ENCODE measurements at places on chromosomes 13 and 19.
A peak's percentile ranks its signal among the peaks of the same experiment; 100 is the strongest.

- peak; percentile 32 for DNase-seq
Measured at GRCh38 chr13:39415008-39415802, 187.8 kb downstream of the LHFPL6 start.

GRCh38 chr19:13794398-13794756 lies 866 bp upstream of the ZSWIM4 start:
- peak; percentile 94 for DNase-seq

DNA sequence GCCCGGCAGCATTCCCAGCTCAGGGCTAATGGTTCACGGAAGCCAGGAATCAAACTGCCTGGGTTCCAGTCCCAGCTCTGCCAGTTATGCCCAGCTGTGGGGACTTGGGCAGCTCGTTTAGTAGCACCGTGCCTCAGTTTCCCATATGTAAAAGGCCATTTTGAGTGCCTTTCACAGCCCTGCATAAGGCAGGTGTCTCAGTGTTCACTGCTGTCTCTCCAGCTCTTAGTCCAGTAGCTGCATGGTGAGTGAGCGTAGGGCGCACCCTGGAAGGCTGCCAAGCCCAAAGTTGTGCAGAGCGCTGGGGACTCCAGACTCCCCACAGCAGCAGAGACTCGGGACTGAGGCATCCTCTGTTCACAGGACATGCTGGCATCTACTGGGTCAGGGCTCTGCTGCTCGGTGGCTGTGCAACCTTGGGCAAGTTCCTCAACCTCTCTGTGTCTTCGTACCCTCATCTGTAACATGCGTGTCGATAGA lies 5.5 kb downstream of the RPL28 start:
- DNase-seq = no peak

- no peak for DNase-seq
Measured at GRCh38 chr13:101965096-101965495, 436.8 kb downstream of the FGF14 start.

DNA sequence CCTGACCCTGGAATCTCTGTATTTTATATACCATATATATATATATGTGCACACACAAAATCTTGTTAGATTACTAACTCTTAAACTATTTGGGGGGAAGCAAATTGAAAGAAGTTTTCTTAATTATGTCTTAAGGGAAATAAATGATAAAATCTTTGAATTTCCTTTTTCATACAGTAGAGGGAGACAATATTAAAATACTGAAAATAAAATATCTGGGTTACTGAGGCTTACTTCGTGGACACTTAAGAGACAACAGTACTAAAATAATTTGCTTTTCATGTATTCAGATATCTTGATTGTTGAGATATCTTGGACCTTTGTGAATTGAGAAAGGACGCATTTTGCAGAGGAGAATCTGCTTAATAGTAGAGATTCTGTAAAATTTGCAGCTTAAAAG lies 17.0 kb downstream of the SUGT1 start:
- no peak for DNase-seq

DNA sequence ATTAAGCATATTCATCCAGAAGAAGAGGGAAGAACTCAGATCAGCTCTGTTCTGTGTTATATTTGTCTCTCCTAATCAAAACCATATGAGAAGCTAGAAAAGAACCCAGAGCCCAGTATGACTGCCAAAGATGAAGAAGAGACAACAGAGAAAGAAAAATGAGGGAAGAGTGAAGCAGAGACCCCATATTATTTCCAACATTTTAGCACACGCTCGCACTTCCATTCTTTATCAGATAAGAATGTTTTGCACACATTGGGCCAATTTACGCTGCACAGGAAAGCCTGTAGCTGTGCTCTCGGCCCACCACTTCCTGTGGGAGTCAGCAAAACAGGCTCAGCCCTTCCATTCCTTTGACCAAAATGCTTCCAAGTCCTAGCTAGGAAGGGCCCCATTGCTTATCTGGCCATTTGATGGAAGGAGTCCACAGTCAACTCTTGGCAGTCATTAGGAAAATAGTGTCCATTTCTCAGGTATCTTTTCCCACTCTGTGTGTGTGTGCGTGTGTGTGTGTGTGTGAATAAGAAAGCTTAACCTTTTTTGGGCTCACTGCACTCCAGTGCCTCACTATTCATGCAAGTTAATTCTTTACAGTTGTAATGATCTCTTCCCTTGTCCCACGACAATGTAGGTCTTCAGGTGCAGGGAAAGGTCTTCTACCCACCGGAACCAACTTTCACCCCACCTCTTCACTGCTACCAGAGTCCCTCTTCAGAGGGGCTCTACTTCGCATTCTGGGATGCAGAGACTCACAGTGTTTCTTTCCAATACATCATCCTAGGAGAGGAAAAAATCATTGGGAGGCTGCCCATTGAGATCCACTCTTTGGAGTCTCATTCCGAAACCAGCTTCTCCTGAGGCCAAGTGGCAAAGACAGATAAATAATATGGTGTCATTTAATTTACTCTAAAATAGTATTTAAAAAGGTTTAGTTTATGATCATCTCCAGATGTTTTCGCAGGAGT lies 237.5 kb downstream of the COG6 start:
- no peak for DNase-seq

DNA sequence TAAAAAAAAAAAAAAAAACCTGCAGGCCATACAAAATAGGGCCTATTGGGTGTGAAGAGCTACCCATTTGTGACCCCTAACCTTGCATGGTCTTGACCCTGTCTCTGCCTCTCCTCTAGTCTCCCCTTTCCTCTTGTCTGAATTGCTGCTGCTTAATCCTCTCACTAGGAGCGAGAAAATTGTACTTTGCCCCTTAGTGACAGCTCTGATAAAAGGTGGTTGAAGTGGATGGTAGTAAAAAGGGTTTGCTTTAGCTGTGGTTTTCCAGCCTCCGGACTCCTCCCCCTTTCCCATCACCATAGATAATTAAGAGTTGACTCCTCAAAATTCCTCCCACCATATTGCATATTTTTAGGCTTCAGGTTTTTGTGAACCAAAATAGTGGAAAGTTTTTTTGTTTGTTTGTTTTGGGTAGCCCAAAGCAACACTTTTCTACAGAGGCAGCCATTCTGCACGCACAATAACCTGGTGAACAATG lies 23.5 kb downstream of the ACTN4 start:
- DNase-seq = peak; percentile 58

DNA sequence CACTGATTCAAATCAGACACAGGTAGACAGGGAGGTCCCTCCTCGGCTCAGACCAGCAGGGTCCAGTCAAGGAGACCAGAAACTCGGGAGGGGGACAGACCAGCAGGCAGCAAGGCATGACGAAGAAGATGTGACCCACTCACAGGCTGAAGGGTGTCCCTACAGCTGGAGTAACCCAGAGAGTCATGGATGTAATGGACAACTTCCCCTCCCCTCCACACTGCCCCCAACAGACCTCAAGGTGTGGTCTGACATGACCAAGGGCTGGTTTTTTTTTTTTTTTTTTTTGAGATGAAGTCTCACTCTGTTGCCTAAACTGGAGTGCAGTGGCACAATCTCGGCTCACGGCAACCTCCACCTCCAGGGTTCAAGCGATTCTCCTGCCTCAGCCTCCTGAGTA lies 34.1 kb downstream of the PBX4 start:
- DNase-seq = no peak

- DNase-seq = no peak
Measured at GRCh38 chr19:1397838-1398237, 3.5 kb downstream of the GAMT start.

- no peak for DNase-seq
Measured at GRCh38 chr13:97077341-97077740, 83.1 kb upstream of the OXGR1 start.

- DNase-seq = no peak
Measured at GRCh38 chr13:80276371-80277289, 64.3 kb downstream of the SPRY2 start.

GRCh38 chr13:104577071-104577815 lies 1511.0 kb upstream of the SLC10A2 start:
- peak; percentile 11 for DNase-seq

DNA sequence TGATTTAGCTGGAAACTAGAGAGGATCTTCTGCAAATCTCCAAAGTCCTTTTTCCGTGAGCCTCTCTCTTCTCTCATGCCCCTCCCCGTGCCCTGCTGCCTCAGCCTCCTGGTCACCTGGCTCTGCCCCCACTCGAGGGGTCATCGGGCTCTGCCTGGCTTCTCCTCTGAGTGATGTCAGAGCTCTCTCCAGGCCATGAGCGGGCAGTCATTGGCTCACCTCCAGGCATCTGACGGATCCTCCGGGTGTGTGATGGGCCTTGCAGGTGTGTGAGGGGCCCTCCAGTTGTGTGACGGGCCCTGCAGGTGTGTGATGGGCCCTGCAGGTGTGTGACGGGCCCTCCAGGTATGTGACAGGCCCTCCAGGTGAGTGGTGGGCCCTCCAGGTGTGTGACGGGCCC lies 10.3 kb upstream of the GAS6 start:
- no peak for DNase-seq

DNA sequence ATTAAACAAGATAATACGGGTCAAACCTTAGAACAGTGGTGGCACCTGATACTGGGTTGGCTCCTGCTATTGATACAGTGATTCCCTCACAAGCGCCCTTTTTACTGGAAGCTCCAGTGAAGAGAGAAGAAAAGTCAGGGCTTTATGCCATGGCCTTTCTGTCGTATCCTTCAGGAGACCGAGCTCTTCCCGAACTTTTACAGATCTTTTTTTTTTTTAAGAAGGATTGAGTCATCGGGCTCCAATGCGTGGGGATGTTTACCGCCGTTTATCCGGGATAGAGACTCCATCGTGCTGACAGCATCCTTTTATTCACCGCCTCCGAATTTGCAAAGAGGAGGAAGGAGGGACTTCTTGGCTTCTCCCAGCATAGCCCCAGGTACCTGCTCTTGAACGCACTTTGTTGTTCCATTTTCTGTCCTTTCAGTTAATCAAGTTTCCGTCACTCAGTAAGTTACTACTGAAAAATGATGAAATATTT lies 574 bp downstream of the ZNF227 start:
- DNase-seq = peak; percentile 65

DNA sequence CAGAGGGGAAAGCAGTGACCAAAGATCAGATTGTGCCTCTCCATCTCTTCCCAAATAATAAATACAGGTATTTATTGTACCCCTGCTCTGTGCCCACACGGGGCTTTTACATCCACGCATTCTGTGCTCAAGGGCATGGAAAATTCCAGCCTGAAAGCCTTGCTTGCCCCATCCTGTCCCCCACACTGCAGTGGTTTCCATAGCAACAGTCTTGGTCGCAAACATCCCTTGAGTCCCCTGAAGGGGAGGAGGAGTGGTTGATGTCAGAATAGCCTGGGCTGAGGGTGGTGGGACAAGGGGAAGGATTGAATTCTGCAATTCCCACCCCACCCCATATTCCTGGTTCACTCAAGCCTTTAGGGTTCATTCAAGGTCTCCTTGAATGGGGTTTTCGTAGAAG lies 41.0 kb upstream of the USP29 start:
- DNase-seq = no peak

- DNase-seq = peak; percentile 56
Measured at GRCh38 chr13:42137856-42138537, 89.5 kb downstream of the DGKH start.

GRCh38 chr19:343941-344624 lies 513 bp downstream of the MIER2 start:
- DNase-seq = peak; percentile 54

GRCh38 chr13:56351041-56351440 lies 789.7 kb upstream of the PRR20A start:
- no peak for DNase-seq

GRCh38 chr19:55451163-55451964 lies 8.3 kb upstream of the SHISA7 start:
- no peak for DNase-seq

DNA sequence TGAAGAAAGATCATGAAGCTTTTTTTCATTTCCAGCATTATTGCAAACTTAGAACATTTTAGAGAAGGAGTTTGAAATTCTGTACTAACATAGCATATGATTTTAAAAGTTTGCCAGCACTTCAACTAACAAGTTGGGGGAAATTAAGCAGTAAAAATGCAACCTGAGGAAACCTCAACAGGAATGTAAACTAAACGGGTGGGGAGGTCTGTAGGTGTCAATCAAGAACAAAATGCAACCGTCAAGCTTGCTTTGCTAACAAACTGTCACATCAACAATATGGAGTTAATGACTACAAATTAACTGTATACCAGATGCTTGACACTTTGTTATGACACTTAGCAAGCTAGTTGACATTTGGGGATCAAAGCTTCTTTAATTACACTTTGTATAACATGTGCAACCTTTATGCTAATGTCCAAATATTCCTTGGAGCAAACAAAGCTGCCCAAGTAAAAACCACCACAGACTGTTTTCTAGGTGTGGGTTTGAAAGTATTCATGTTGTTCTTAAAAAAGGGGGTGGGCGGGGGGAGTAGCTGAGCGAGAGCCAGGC lies 52.1 kb downstream of the DACH1 start:
- no peak for DNase-seq

- DNase-seq = no peak
Measured at GRCh38 chr19:23314505-23315251, 64.5 kb upstream of the ZNF724 start.

DNA sequence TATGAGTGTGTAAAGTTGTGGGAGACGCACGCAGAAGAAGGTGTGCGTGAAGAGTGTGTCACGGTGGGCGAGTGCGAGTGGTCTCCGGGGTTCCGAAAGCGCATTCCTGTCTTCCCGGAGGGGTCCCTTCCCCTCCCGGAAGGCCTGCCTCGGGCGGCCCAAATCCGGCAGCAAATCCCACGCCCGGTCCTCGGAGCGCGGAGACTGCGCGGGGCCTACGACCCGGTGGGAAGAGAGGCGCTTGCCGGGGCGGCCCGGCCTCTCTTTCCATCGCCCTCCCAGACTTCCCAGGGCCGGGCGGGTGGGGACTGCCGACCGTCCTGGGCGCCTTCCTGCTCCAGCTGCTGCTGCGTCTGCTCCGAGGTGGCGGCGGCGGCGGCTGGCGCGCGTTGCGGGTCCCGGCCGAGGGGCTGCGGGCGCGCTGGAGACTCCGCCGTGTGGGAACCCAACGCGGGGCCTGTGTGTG lies 2.1 kb downstream of the ZIC5 start:
- no peak for DNase-seq
